Tibial artery (tissue), 4 donors: ENCODE measurements at places on chromosomes 6 and 20.

DNA sequence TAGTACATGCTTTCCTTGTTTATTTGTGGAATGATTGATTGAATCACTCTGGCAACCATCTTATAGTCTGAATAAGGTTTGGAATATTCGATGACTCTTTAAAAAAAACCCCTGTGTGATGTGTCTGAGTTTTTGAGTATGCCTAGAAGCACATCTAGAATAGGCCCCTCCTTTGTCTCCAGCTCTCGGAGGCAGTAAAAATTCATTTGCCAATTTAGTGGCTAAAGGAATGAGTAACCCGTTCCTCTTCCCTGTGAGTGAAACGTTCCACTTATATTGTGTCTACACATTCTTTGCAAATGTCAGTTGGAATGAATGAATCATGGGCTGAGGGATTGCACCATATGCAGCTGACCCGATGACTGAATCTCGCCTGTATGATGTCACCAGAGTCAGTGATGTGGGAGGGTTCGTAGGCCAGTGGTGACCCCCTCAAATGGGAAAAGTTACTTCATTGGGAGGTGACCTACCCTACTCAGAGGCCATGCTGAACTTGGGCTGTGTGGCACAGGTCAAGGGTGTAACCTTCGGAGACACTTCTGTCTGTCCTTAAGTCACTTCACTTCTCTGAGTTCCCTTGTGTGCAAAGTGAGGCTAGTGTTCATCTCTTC, 21.6 kb downstream of the MOCS3 start:
- DNase-seq = no peak

DNA sequence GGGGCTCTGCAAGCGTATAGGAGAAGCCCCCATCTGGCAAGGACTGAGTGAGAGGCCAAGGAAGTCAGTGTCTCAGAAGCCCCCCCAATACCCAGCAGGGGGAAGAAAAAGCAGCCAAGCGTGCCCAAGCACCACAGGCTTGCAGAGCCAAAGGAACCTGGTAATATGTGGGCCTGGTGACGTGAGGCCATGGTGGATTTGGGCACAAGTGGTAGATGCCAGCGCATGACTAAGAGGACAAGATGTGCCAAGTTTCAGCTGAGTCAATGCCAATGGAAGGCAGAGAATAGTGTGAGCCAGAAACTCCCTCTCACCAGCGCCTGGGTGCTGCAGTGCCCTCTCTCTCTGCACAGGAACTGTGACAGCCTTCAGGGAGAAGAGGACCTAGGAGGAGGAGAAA, 110.0 kb downstream of the QRSL1 start:
- DNase-seq = peak; percentile 63

DNA sequence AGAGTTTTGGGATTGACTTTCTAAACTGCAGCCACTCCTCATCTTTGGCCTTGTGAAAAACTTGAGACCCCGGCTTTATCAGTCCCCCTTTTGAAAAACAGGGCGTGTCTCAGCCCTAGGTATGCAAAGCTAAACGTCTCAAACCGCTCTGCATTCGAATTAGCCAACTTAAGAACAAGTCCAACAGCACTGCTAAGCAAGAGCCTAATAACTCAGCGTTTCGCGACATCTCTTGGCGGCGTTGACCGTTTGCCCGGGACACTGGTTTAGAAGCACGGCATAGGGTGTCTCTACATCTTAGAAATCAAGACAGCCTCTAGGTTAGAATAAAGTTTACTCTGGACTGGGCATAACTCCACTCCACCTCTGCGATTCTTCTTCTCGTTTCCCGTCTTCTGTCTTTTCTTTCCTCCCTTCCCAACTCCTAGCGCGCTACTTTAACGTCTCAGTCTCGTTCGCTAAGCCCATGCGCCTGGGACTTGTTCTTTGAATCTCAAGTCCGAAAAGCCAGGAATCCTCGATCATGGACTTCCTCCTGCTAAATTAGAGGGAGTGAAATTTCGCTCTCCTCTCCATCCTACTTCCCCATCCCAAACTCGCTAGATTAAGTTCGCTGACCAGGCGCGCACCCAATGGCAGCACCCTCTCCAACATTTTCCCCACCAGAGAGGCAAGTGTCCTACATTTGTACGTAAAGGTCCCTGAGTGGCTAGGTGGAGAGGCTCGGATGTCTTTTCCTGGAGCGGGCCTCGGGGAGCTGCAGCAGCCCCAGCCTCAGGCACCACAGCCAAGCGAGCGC, 10.5 kb upstream of the TFAP2A start:
- DNase-seq = no peak

GRCh38 chr6:131694832-131695426, 6.3 kb downstream of the OR2A4 start:
- peak; percentile 27 for DNase-seq

DNA sequence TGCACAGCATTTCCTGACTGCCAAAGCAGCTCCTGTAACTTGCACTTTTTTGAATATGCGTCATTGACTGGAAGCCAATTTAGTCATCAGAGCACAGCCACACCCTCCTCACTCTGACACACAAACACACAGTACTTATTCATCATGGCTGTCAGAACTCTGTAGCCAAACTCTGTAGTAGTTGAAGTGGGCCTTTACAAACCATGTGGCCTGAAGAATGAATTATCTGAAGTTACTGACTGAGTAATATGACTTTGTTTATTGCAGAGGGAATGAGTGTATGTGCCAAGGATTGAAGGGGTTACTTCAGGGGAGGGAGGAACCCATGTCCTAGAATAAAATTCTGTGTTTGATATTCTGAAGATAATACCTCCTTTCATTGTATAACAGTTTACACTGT, 102.7 kb downstream of the FIG4 start:
- DNase-seq = peak; percentile 48

DNA sequence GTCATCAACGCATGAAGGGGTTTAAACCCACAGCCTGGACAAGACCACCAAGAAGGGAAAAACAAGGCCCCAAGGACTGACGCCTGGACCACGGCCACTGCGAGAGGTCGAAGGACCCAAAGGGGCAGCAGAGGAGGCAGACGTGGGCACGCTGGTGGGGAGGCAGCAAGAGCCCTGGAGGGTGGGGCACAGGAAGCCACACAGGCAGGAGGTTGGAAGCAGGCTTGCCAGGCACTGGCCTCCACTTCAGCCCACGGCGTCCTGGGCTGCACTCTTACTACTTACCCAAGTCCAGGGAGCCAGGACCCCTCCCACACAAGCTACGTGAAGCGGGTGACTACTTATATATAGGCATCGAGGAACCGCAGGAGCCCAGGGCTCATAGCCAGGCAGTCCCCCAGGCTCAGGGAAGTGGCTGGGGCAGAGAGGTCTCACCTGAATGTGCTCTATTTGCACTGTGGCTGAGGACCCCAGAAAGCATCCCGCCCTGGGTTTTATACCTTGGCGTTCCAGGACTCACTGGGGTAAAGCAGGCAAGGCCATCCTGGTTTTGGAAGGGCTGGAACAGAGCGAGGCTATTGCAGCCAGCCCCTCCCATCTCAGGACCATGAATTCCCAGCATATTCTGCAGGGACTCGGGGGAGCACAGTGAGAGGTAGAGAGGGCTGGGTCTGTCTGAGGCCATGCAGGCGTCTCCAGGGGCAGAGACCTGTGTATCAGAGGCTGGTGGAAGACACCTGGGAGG, 113.8 kb upstream of the AFDN start:
- no peak for DNase-seq

- DNase-seq = no peak
Observed at GRCh38 chr6:11953641-11954040, 58.5 kb upstream of the HIVEP1 start.

DNA sequence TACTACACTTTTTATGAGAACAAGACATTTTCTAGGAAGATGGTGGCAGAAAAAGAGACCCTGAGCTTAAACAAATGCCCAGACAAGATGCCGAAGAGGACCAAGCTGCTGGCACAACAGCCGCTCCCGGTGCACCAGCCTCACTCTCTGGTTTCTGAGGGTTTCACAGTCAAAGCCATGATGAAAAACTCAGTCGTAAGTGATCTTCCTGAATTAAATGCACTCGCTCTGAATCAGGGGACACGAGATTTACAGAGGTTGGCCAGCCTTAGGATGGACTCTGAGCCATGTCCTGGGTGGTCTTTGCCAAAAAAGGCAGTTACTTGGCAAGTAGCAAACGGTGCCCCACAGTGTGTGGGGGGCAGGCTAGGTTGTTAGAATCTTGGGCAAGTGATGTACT, 423 bp downstream of the PACRG start:
- DNase-seq = no peak
